ENCODE measurements at places on chromosomes 16 and 17.

GRCh38 chr16:19888834-19889233, 4.2 kb upstream of the GPRC5B start:
- no peak for DNase-seq

DNA sequence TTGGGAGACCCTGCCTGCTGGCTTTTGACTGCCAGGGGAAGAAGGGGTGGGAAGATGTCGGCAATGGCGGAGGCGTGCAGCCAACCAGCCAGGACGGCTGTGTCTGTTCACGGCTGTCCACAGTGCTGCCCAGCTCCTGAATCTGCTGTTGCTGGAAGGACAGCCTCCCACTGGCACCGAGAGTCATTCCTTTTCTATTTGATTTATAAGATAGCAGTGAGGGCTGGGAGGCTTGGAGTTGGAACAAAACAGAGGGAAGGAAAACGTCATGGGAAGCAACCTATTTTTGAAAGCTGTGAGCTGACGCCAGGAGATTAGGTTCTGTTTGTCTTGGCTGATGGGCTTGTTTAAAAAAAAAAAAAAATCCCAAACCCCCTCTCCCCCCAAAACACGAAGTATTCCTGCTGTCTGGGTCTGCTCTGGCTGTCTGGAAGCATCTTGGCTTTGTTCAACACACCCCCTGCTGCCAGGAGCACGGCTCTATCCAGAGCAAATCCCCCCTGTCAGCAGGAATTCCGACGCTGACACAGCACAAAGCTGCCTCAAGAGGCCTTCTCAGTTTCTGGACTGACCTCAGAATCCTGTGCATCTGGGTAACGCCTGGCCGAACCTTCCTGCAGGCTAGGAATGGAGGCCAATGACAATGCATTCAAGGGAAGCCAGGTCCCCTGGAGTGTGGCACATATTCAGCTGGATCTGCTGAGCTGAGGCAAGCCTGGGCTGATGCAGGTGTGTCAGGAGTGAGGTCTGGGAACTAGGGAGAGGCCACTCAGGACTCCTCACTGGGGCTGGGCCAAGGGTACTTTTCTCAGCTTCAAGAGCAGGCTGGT, 41.0 kb upstream of the SREBF1 start:
- DNase-seq = no peak

DNA sequence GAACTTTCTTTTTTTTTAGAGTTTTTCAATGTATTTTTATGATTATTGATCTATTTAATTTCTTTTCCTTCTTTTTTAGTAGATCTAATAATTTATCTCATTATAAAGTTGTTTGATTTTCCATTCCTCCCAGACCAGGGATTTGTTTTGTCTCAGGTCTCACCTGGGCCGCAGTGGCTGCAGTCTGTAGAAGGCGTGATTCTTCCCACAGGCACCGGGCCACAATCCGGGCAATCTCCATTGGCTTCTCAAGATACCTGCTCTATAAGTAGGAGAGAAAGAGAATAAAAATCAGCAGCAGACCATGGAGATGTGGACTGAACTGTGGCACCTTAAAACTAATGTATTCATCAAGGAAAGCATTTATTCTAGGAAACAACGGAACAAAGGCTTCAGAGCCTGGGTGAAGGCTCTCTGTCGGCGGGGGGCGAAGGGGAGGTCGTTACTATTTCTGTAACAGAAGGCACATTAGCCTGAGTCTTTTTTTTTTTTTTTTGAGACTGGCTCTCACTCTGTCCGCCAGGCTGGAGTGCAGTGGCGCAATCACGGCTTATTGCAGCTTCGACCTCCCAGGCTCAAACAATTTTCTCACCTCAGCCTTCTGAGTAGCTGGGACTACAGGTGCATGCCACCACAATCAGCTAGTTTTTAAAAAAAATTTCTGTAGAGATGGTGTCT, 42.7 kb downstream of the STAT3 start:
- no peak for DNase-seq

- DNase-seq = no peak
These were observed 443.8 kb downstream of the MAF start for GRCh38 chr16:79156761-79157160.

GRCh38 chr16:12188935-12189249, 212.4 kb downstream of the SNX29 start:
- no peak for DNase-seq

DNA sequence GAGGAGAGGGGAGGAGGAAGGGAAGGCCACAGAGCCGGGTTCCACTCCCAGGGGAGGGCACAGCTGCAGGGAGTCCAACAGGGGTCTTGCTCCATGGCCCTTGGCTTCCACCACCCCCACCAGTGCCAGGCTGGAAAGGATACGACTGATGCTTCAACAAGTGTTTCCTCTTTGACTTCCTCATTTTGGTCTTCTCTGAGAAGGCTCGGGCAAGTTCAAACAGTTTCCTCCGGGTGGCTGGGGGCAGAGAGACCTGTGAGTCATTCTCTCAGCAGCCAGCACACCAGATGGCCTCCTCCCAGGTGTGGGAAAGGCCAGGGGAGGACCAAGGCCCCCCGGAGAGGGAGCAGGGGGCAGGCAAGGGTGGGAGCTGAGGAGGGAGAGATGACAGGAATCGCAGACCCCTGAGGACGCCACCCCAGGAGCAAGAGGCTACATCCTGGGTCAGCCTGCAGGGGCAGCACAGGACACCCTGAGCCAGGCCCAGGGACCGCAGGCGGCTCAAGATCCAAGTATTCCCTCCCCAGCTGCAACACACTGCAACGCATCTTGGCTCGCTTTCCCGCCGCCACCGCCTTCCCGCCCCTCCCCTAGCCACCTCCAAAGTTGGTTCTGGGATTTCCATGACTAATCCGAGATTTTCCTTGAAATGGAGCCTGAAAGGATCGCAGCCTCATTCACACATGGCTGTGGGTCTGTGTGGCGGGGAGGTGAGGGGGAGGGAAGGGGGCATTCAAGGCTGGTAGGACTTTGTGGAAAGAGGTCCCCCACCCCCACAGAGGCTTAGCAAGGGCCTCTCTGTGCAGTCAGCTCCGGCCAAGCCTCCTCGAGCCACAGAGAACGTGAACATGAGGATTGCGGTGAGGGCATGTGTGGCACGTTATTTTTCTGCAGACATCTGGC, 18.4 kb upstream of the MRPS23 start:
- peak; percentile 79 for DNase-seq

DNA sequence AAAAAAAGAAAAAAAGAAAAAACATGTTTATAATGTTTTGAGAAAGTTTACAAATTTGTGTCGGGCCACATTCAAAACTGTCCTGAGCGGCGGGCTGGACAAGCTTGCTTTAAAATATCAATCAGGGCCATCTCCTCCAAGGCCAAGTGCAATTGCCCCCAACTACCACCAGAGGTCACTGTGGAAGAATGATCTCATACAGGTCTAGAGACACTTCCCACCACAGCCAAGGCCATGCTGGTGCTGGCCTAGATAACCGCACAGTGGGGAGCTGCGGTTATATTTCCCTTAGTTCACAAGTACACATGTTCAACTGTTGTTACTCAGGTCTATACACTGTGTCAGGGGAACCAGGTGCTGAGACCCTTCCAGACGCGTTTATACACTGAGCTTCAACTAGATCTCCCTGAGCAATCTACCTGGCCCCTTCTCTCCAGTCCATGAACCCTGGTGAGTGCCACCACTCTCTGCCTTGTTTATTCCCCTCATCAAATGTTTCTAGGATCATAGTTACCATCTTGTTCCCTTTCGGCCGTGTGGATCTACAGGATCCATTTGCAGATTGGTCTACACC, 83.8 kb upstream of the CCL2 start:
- DNase-seq = peak; percentile 77

GRCh38 chr17:61361084-61361483, 38.6 kb upstream of the TBX2 start:
- no peak for DNase-seq

- no peak for DNase-seq
These were observed 111.0 kb downstream of the IRX5 start for GRCh38 chr16:55041540-55042234.

DNA sequence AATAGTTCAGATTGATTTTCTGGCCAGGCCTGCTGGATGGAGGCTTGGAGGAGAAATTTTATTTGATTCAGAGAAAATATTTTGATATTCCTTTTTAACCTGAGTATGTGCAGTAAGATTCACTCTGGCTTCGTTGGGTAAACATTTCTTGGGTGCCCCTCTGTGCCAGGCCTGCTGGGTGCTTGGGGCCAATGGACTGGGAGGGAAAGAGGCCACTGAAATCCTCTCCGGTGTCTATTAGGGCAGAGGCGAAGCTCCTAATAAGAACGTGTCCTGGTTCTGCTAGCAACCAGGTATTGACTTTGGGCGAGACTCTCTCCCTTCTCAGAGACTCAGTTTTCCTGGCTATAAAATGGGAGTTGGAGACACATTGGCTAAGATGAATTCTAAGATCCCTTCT, 122.5 kb downstream of the CYLD start:
- no peak for DNase-seq

DNA sequence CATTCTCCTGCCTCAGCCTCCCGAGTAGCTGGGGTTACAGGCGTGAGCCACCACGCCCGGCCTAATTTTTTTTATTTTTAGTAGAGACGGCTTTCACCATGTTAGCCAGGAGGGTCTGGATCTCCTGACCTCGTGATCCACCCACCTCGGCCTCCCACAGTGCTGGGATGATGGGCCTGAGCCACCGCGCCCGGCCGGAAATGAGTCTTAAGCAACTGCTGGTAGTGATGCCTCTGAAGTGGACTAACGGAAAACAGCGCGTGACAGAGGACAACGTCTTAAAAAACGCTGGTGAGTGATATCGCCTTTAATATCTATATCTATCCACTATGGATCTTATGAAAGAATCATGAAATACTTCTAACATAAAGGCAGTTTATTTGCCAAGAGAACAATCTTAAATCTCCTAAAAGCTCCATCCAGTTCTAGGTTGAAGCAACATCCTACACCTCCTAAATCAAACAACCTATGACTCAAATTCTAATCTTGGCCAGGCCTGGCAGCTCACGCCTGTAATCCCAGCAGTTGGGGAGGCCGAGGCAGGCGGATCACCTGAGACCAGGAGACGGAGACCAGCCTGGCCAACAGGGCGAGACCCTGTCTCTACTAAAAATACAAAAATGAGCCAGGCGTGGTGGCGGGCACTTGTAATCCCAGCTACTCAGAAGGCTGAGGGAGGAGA, 69.8 kb downstream of the NXN start:
- peak; percentile 5 for DNase-seq

DNA sequence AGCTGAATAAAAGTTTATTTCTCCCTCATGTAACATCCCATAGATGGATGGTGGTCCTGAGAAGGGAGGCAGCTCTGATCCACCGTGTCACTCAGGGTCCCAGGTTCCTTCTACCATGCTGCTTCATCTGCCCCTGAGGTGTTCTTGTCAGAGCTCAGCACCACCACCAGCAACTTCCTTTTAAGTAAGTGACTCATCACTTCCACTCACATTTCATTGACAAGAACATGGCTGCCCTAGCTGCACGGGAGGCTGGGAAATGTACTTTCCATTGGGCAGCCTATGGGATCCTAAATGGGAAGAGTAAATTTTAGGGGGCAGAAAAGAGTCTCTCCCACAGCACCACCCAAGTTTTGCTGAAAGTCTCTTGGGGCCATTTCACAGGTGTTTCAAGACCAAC, 134.7 kb downstream of the USP31 start:
- DNase-seq = no peak

DNA sequence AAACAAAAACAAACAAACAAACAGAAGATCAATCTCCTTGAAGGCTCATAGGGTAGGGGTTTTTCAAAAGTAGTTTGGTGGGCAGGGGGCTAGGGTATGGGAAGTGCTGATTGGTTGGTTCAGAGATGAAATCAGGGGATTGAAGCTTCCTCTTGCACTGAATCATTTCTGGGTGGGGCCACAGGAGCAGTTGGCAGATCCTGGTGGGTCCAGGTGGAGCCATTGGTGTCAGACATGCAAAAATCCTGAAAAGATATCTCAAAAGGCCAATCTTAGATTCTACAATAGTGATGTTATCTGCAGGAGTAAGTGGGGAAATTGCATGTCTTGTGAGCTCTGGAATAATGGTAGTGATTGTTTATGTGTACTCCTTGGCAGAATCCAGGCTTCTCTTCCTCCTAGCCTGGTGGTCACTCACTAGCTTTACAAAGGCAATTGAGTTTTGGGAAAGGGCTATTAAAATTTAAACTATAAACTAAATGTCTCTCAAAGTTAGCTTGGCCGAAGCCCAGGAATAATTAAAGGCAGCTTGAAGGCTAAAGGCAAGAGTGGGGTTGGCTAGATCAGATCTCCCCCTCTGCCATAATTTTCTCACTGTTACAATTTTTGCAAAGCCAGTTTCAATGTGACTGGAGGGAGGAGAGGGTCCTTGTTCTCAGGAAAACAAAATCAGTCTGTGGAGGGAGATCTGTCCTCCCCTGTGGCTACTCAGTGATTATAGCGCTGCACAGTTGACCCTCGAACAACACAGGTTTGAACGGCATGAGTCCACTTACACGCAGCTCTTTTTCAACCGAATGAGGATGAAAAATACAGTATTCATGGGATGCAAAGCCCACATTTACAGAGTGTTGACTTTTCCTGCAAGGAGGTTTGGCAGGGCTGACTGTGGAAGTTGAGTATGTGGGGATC, 45.2 kb downstream of the RNF112 start:
- DNase-seq = no peak

DNA sequence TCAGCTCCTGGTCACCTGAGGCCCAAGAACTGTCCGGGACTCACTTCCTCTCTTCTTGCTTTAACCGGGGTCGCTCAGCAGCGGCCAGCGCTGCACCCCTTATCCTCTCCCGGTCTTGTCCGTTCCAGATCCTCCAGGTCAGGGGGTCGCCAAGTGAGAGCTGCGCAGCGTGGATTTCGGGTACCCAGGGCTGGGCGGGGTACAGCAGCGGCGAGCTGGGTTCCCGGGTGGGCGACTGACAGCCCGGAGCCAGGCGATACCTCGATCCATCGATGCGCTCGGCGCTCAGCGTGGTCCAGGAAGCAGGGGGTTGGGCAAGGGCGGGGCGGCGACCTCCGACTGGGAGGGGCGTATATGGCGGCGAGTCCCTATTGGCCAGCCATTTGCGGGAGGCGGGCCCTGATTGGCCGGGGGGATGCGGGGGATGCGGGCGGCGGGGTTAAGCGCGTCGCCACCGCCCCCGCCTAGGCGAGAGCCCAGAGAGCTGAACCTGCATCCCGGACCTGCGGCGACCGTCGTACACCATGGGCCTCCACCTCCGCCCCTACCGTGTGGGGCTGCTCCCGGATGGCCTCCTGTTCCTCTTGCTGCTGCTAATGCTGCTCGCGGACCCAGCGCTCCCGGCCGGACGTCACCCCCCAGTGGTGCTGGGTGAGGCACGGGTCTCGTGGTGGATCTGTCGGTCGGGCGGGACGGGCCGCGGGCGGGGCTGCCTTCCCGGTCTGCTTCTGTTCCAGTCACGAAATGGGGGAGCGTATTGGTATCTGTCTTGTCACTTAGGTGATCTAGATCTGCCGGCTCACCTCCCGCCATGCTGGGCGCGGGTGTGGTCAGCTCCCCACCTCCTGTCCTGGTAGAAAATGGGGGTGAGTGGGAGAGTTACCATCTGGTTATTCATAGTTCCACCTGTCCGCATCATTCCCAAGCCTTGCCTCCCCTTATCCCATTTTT, at the start of gene PLA2G15:
Gene PLA2G15, plus strand, starts transcription at position 471 of the 951 bp plus-strand sequence. Its CDS starts 54 bp downstream, at position 525.
- DNase-seq = peak; percentile 91

DNA sequence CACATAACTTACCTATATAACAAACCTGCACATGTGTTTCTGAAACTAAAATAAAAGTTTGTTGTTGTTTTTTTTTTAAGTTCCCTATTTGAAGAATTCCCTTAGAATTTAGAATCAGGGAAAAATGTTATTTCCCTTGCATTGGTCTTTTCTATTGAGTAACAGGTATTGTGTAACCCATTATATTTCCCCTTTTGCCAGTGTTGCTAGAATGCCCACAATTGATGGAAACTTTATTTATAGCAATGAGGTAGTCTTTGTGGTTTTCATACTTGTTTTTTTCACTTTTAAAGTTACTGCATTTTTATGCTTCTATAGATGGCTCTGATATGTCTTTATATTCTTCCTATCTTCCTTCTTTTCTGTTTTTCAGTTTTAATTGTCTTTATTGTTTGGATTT, 3.9 kb downstream of the NLRP1 start:
- DNase-seq = peak; percentile 66
